ENCODE measurements at places on chromosomes 3 and 15.

- H3K4me3 ChIP-seq: no peak overlapping the region
- H3K4me1 ChIP-seq: no peaks in the 10 kb centered on the region
- no peaks in the 10 kb centered on the region for H3K36me3 ChIP-seq
- peaks cover 3% of the 10 kb centered on the region for H3K27me3 ChIP-seq
- H3K27ac ChIP-seq: no peak overlapping the region
Observed at GRCh38 chr15:32965897-32966296, 228.6 kb downstream of the FMN1 start.

GRCh38 chr3:15360788-15361493 lies 28.6 kb upstream of the SH3BP5 start:
- H3K27ac ChIP-seq: peak overlapping the region; percentile 52
- DNase-seq: no peak
- peak overlapping the region; percentile 10 for H3K4me3 ChIP-seq
- H3K4me1 ChIP-seq: peaks cover 53% of the 10 kb centered on the region

- H3K36me3 ChIP-seq: no peaks in the 10 kb centered on the region
- DNase-seq: no peak
- H3K27ac ChIP-seq: no peak overlapping the region
- no peak overlapping the region for H3K4me3 ChIP-seq
- H3K27me3 ChIP-seq: no peaks in the 10 kb centered on the region
- no peaks in the 10 kb centered on the region for H3K4me1 ChIP-seq
Observed at GRCh38 chr15:98968576-98968975, 39.0 kb downstream of the PGPEP1L start.

- H3K4me1 ChIP-seq: no peaks in the 10 kb centered on the region
- H3K27ac ChIP-seq: no peak overlapping the region
- DNase-seq: no peak
- H3K4me3 ChIP-seq: no peak overlapping the region
- H3K36me3 ChIP-seq: peaks cover 48% of the 10 kb centered on the region
Observed at GRCh38 chr3:134552784-134553183, 66.9 kb downstream of the CEP63 start.

DNA sequence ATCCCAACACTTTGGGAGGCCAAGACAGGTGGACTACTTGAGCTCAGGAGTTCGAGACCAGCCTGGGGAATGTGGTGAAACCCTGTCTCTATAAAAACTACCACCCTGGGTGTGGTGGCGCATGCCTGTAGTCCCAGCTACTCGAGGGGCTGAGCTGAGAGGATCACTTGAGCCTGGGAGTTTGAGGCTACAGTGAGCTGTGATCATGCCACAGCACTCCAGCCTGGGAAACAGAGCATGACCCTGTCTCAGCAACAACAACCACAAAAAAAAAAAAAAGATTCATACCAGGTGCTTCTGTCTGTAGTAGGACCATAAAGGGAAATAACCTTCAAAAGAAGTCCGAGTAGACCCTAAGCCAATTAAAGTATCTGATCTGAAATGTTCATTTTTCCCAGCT lies 94.5 kb downstream of the SERPINI1 start:
- no peaks in the 10 kb centered on the region for H3K4me1 ChIP-seq
- DNase-seq: no peak
- H3K27ac ChIP-seq: no peak overlapping the region
- H3K27me3 ChIP-seq: peaks cover 3% of the 10 kb centered on the region
